ENCODE measurements at places on chromosomes 7 and 10.

DNA sequence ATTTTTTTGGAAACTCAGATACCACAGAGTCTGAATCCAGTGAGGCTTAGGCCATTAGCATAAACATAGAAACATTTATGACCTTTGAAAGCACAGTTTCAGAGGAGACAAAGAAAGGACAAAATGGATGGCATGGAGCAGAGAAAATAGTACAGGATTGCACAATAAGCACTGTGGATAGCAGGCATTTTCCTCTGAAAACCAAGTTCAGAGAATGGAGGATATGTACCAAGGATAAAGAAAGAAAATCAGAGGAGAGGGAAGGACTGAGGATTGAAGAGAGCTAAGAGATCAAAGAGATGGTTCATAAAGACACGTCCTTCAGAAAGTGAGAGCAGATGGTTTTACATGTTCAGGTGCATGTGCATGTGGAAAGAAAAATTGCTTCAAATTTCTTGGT is 707.2 kb upstream of the CELF2 start:
- DNase-seq: no peak

DNA sequence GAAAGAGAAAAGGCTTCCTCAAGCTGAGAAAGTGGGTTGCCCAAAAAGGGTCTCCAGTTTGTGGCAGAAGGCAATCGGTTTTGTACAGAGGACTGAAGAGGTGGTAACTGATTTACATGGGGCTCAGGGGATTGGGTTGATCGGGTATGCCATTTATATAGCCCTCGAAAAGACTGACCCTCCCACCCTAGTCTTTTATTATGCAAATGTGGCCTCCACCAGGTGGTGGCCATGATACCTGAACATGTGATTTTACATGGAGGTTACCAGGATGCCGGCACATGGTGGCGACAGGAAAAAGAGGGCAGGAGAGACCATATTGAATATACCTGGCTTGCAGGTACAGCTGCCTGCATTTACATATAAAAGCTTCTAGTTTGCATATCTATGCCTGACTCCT is 36.7 kb downstream of the ATE1 start:
- DNase-seq: no peak

GRCh38 chr10:76839276-76839675 is 798.3 kb downstream of the KCNMA1 start:
- no peak for DNase-seq

GRCh38 chr7:104130726-104131125 is 77.1 kb downstream of the ORC5 start:
- no peak for DNase-seq

- DNase-seq: no peak
Observed at GRCh38 chr10:131216681-131217230, 94.8 kb downstream of the TCERG1L start.

- no peak for DNase-seq
Observed at GRCh38 chr10:26485150-26485941, 47.2 kb downstream of the APBB1IP start.

DNA sequence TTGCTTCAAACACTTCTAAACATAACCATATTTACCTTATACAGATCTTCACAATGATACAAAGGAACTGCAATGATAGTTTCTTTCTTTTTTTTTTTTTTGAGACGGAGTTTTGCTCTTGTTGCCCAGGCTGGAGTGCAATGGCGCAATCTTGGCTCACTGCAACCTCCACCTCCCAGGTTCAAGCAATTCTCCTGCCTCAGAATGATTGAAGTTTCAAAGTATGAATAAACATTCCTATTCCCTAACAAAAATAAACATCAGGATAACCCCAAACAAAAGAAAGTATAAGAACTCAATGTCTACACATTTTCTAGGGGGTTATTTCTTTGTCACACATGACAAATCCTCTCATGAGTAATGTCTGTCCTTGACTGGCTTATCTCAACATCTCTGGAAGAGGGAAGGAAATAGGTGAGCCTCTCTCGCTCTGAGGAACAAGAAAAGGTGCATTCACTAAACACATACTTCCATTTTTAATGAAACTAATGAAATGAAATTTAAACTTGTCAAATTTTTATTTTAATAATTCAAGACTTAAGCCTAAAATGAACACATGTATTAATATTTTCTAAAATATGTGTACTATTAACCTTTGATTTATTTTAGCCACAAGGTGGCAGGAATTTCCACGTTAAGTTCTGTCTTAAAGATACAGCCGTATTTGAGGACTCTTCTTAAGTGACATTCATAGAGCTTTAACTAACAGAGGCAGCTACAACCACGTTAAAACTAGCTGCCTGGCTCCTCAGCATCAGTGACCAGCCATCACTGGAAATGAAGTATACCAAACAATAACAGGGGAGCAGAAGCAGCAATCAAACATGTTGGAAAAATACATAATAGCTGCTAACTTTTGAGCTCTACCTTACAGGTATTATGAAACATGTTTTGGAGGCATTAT is 58.3 kb downstream of the MALSU1 start:
- peak; percentile 79 for DNase-seq

DNA sequence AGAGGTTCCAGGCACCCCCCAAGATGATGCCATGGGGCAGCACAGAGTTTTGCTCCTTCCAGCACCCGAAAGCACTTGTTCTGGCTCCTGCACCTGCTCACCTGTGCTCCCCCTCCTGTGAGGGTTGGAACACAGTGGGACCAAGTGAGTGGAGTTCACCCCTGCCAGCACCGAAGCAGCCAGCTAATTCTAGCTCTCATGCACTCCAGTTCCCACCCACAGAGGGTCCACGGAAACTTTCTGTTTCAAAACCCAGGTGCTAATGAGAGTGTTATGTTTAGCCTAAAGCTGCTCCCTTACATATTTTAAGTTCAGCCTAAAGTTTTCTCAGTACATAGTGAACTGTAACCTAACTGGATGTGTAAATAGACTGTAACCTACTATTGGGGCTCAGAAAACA is 42.6 kb upstream of the SLC35G1 start:
- DNase-seq: no peak

DNA sequence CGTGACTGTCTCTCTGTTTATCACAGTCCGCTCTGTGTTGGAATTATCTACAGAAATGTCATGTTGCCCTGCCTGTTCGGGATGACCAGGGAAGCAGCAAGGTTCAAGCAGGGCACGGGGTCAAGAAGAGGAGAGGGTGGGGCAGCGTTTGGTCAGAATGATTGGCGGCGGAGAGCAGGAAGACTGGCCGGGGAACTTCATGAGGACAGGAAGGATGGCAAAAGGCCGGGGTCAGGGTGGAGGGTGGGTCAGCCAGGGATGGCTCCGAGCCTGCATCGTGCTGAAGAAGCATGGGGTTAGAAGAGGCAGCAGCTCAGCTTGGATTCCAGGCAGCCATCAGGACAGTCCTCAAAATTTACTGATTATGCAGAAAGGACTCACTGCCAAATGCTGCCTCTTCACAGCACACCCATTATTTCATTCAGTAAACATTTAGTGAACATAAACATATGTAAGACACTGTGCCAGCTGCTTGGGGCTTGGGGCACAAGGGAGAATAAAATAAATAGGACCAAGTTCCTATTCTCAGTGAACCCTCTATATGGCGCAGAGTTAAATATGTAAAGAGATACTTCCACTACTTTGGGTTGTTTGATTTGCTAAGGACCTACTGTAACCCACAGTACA is 42.8 kb downstream of the WNT2 start:
- no peak for DNase-seq

- DNase-seq: no peak
Observed at GRCh38 chr10:32070645-32071044, 14.4 kb upstream of the KIF5B start.

- DNase-seq: no peak
Observed at GRCh38 chr7:142615508-142615907, 133.8 kb upstream of the PRSS1 start.

- no peak for DNase-seq
Observed at GRCh38 chr10:34444223-34445183, 370.6 kb downstream of the PARD3 start.

DNA sequence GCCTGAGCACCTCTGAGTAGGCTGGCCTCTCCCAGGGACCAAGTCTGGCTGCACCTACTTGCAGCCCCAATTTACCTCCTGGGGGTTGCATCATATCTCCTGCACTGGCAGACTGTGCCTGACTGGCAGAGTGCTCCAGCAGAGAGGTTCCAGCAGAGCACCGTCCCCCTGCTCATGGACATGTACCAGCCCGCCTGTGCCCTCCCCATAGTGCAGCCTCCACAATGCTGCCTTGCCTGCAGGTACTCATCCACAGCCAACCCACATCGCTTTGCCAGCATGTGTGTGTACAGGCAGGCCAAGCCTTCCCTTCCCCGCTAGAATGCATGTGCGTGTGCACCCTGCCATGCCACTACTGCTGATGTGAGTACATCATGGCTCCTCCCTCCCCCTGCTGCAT is 105.5 kb upstream of the NPSR1 start:
- DNase-seq: no peak

DNA sequence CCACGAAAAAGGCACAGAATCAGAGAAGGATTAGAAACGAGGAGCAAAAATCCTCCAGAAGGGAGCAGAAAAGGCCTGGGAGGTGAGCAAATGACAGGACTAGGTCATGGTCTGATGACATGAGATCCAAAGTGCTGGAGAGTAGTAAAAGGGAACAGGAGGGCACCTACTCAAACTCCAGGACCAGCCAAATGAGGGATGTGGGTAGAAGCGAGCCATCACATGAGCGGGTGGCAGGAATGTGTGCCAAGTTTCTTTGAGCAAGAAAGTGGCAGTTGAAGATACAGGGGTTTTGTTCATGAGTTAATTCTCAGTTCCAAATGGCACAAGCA is 112.6 kb downstream of the RNF32 start:
- no peak for DNase-seq

GRCh38 chr7:379456-380138 is 89.6 kb downstream of the FOXL3 start:
- DNase-seq: no peak

- DNase-seq: no peak
Observed at GRCh38 chr10:93299606-93300287, 182.4 kb downstream of the MYOF start.

GRCh38 chr10:69846293-69846921 is 44.7 kb downstream of the COL13A1 start:
- DNase-seq: peak; percentile 78

GRCh38 chr10:77357611-77358310 is 279.8 kb downstream of the KCNMA1 start:
- DNase-seq: peak; percentile 8

DNA sequence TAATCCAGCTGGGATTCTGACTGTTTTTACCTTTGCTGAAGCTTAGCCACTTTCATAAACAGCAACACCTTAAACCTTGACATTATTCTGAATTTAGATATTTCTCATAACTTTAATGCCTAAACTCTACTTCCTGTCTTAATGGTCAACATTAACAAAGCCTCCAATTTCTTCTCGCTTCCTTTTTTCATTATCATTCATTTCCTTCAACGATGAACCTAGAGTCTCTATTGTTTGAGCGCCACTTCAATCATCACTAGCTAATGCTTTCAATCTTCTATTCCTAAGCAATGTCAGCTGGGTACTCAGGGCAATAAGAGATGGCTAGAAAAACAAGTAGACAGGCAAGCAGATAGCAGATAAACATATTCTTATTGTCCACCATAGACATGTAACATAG is 96.6 kb upstream of the TMEM196 start:
- no peak for DNase-seq

GRCh38 chr10:14654821-14655382 is 119.8 kb downstream of the FAM107B start:
- DNase-seq: no peak

GRCh38 chr7:15175152-15175551 is 272.6 kb upstream of the DGKB start:
- peak; percentile 5 for DNase-seq

DNA sequence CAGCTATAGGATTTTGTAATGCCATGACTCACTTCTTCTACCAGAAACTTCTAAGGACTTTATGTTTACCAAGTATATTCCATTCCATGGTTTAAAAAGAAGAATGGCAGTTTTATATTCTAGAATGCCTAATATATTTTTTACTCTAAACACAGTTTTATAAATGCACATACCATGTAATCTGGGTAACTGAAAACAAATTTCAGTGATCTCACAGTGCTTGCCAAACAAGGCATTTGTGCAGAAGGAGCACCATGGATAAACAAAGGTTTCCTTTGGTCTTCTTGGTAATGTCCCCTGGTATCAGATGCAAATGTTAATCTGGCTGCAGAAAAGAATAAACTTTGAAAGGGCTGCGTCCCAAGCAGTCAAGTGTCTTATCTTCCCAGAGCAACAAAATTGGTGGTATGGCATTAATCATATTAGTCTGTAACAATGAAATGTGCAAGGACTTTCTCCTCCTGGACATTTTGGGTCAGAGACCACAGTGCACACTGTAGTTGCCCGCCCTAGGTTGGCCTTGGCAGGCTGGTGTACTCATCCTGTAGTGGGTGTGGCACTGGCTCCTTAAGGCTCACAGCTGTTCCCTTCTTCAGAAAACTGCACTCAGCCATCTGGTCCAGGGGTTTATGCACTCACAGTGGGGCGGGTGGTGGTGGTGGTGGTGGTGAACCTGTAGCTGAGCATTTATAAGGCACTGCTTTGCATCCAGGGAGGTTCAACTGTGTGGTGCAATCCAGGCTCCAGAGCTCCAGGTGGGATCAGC is 56.7 kb downstream of the LAMB4 start:
- no peak for DNase-seq

DNA sequence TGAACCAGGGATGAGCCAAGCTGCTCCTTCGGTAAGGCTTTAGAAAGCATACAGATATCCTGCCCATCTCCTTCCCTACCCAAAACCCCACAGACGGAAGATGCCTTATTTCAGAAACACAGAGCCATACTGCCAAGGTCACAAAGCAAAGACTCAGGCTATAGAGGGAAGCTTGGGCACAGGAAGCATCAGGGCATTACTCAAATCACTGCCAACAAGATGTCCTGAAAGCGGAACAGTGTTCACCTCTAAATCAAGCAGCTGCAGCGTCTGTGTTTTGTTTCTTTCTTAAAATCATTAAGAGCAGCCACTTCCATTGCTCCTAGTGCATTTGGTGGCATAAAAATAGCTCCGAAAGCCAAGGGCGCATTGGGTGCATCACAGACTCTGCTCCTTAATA is 307.3 kb downstream of the SORCS1 start:
- no peak for DNase-seq

- peak; percentile 28 for DNase-seq
Observed at GRCh38 chr10:22633106-22633505, 81.3 kb downstream of the PIP4K2A start.

DNA sequence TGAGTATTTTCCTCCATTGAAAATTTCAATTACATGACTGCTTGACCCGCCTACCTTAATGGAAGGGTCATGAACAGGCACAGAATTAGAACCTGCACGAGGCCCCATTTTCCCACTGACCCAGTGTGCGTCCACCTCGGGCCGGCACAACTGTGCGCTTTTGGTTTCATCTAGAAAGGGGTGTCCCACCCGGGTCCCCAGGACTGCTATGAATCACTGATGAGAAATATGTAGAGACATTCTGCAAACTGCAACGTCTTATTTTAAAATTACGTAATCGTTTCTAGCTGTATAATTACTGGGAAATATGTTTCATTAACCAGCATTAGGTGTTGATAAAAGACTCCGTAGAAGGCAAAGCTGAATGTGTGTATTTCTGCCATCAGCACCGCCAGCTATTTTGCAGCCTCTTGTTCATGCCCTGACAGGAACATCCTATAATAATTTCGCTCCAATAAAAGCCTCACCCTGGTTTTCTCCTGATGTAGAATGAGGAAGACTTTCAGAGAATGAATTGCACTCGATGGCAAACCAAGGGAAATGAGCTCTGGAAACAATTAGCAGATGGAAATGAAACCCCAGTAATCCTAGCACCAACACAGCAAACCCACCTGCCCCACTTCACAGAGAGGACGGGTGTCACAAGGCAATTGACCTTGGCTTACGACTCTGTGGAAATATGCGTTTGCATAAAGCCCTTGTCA is 562.1 kb downstream of the DNAJB6 start:
- DNase-seq: no peak

Data from DMS53 (cell line).